Vagina (tissue), 2 donors: ENCODE measurements at places on chromosomes 1 and 21.

DNA sequence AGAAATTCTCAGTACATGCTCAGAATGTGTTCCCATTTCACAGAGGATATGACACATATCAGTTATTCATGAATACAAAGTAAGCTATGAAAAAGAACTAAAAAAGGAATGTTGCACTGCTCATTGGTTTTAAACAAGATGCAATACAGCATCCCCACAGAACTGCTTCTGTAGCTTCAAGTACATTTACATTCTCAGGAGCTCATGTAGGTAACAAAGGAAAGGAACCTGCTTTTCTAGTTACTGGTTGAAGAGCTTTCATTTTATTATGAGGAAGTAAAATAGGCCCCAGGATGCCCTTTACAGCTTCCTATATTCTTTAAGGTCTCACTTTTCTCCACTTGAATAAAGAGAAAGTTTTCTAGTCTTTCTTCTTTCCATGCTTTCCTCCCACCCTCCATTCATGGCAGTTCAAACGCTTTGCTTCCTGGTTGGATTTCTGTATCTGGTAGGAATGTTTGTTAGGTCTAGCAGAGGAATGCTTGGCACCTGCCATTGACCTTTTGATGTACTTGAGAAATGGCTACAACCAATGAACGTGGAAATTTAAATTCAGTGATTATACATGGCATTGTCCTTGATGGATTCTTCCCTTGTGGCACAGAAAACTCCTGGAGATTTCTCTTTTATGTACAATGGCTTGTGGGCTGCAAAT lies 27.1 kb upstream of the KCNK2 start:
- DNase-seq: no peak

DNA sequence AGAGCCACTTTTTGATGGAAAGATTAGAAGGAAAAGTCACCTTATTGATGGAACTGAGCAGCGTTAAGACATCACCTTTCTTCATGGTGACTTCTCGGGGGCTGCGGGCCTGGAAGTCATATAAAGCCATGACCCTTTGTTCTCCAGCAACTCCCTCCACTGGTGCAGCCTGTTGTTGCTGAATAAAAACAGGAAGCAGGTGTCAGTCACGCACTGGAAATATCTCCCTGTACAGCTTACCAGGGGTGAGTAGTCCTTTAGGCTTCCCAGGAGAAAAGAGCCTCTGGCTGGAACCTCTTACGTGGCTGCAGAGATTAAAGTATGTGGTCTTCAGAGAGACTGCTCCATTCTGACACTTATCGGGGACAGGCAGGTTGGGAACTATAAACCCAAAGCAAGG lies 31.9 kb downstream of the SPTA1 start:
- no peak for DNase-seq

DNA sequence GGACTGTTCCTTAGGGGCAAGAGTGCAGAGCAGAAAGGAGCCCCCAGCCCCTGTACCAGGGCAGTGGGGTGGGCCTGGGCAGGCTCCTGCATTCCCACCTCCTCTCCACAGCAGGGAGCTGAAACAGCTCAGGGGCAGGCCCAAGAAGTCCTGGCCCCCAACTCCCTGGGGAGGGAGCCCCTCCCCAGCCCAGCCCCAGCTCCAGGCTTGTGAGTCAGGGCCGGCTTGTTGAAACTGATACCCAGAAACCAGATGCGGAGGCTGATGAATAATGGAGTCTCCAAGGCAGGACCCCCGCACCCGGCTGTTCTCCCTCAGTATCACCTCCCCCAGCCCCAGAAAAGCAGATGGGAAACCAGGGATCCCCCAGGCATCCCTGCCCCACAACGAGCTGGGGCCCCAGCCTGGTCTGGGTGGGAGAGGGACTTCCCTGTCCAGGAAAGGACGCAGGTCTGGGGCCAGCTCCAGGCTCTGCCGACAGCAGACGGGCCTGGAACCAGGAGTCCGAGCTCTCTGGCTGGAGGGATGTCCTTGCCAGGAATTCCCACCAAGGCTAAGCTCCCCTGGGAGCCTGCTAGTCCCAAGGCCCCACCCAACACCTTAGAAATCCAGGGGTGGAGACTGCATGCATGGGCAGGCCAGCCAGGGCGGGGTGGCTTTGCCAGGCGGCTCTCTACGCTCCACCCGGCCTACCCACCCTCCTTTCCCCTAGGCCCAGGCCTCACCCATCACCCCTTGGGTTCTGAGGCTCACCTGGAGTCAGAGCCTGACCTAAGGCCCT lies 2.7 kb downstream of the PLEKHG5 start:
- no peak for DNase-seq

- DNase-seq: no peak
Measured at GRCh38 chr1:53580739-53581475, 121.7 kb downstream of the DMRTB1 start.

GRCh38 chr21:35615325-35615724 lies 445.0 kb downstream of the SETD4 start:
- no peak for DNase-seq

DNA sequence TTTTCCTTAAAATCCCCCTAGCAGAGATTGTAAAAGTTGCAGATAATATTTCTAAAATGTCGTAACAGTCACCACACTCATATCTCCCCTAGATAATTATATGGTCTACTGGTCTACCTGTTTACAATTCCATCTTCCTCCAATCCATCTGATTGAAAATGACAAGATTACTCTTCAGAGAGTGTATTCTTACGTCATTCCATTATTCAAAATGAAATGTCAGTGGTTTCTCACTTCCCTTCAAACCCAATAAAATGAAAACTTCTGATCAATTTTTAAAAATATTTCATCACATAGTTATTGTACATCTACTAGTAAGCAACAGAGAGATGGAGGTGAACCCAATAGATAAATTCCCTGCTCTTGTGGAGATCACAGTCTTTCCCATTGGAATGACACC lies 202.2 kb upstream of the C8B start:
- DNase-seq: no peak

DNA sequence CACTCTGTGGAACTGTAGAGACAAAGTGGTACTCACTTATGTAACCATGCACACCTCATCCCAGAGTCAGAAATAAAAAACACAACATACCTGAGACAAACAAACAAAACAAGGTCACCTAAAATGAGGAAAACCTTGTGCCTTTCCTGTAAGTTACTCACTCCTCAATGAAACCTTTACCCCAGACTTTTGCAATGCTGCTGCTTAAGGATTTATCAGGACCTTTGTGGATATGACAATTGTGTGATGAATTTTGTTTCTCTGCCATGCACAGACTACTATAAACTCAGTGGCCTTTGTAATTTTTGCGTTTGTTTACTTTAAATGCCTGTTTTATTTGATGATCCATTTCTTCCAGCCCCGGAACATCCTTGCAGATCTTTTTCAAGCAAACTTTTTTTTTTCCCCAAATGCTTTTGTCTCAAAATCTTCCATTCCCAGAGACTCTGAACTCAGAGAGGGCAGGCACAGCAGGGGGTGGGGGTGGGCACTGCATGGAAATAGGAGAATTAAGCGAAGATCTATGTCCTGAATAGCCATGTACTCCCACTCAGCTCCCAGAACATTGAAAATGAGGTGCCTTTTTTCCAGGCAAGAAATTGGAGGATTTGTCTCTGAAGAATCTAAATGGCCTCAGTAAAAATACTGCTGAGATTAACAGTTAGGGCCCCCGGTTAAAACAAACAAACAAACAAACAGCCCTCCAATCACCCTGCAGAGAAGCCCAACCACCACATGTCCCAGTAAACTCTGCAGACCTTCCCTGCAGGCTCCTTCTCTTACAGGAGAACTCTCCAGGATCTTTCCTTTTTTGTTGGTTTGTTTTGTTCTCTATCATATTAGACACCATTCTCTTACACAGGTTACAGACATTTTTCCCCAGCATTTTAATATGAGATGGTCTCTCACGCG lies 22.6 kb upstream of the SIM2 start:
- no peak for DNase-seq
